ENCODE measurements at places on chromosomes 4 and X.

- DNase-seq: no peak
These were observed 41.1 kb upstream of the AFF2 start for GRCh38 chrX:148459343-148459742.

GRCh38 chrX:40144576-40144975, 46.8 kb upstream of the BCOR start:
- DNase-seq: no peak

GRCh38 chr4:47664051-47664826, 173.6 kb downstream of the CORIN start:
- no peak for DNase-seq

DNA sequence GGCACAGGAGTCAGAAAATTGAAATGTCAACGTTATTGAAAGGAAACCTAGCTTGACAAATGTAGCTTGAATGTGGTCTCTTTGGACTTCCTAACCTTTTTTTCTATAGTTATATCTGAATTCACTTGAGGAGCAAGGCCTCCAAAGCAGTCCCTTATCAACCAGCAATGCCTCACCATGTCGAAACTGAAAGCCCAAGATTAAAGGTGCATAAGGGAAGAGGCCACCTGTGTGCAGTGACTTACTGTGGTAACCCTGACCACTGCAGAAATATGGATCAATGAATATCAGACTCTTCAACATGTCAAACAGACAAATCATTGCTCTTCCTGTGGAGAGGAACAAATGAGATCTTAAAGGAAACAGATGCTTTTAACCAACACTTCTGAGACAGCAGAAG, 95.0 kb upstream of the GIMD1 start:
- no peak for DNase-seq

DNA sequence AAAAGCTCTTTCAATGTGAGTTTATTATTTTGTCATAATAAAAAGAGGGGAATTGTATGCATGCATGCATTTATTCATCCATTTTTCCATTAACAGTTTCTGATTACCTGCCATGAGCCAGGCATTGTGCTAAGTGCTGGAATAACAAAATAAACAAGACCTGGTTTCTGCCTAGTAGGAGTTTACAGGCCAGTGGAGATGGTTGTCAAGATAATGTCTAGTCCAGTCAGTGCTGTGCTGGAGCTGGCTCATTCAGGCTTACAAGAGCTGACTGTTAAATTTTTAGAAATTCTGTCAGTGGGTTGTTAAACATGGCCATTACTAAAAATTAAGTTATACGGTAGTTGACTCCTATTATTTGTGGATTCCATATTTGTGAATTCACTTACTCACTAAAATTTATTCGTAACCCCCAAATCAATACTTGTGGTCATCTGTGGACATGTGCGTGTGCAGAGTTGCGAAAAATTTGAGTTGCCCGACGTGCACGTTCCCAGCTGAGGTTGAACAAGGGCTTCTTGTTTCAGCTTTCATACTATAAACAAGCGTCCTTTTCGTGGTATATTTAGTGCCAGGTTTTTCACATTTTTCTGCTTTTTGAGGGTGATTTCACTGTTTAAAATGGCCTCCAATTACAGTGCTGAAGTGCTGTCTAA, 172.3 kb upstream of the RPS6KA3 start:
- DNase-seq: no peak

- DNase-seq: no peak
These were observed 50.6 kb downstream of the NRK start for GRCh38 chrX:105872941-105873340.

DNA sequence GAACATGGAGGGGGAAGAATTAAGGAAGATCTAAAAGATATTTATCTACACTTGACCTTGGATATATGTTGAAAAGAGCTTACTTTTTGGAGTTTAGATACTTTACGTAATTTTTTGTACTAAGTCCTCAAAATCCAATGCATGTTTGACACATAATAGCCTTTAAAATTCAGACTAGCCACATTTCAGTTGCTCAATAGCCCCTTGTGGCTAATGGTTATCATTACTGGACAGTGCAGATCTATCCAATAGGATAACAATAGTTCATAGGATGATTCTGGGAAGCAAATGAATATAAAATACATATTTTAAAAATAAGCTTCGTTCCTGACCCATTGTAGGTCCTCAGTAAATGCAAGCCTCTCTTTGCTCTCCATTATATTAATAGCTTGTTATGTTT, 13.8 kb downstream of the AP1AR start:
- no peak for DNase-seq

DNA sequence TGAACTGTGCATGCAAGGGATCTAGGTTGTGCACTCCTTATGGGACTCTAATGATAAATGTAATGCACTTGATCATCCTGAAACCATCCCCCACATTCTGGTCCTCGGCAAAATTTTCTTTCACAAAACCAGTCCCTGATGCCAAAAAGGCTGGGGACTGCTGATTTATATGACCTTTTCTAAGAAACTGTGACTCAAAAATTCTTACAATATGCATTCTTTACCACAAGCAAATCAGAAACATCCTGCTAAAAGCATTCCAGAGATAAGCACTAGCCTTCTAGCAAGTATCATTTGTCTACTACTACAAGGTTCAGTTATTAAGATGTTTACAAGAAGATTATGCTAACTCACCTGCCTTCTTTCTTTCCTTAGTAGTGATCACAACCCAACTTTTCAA, 166.5 kb upstream of the PCDH7 start:
- DNase-seq: peak; percentile 52

- DNase-seq: no peak
These were observed 27.0 kb upstream of the LNX1 start for GRCh38 chr4:53618321-53618720.

DNA sequence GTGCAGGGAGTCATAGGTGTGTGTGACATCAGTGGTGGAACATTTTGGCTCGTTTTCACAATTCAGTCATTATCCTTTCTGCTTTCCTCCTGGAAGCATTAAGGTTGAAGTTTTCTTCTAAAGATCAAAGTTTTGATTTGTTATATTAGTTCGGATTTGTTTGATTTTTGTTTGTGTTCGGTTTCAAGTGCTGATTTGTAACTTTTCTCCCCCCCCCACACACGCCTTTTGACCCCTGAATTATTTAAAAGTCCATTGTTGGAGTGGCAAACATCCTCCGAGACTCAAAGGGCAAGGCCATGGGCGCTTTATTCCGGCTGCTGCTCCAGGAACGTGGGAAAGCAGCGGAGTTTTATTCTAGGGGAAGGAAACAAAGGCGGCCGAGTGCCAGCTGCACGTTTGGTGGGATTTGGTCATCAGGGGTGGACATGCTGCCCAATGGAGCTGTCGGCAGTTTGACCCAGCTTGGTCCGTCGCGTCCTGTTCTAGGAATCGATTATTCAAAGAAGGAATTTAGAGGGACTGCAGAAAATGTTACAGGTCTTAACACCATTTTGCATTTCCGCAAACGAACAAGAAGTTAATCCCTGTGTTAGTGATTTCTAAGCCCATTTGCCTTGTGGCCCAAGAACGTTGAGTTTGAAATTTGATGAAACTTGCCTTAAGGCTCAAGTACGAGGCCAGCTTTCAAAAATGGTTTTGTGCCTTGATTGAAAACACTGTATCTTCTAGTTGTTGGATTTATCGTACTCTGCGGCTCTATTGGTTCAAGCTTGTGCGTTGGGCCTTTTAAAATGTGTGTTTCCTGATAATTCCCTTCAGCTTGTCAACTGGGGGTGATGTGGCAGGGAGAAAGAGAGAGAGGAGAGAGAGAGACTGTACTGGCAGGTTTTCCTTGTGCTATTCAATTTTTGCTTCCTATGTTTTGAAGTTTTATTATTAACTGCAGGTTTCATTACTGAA, 565 bp upstream of the ZNF41 start:
- DNase-seq: peak; percentile 32

All from fibroblast of upper back skin (primary cell).